ENCODE measurements at places on chromosomes 4 and X. TPM values are rescaled to one million over a fixed set of nuclear protein-coding genes. Genes with fewer than 3 reads are reported as not detected.

The DCX gene
- not detected for total RNA-seq

The UCP1 gene
- not detected for total RNA-seq

The FSTL5 gene
- total RNA-seq = 0.68 TPM

The GAGE1 gene
- total RNA-seq = not detected

The TLR10 gene
- 0.08 TPM for total RNA-seq

The CFAP99 gene
- total RNA-seq = 1.3 TPM

The HAUS3 gene
- total RNA-seq = 5.0 TPM

The GATA1 gene
- total RNA-seq = 0.35 TPM

The PRDM8 gene
- 0.28 TPM for total RNA-seq

The BEND2 gene
- total RNA-seq = not detected

The AFP gene
- total RNA-seq = 3.3 TPM

The RASL11B gene
- total RNA-seq = 0.60 TPM

The JCHAIN gene
- 8.0 TPM for total RNA-seq

The CMC4 gene
- total RNA-seq = 8.3 TPM

The FGG gene
- total RNA-seq = 7,950 TPM

The TMSB15A gene
- total RNA-seq = not detected

The SPANXB1 gene
- not detected for total RNA-seq

The MAGEE1 gene
- total RNA-seq = 0.18 TPM

The WWC2 gene
- 43.2 TPM for total RNA-seq

The GPR34 gene
- 1.2 TPM for total RNA-seq

The ATP1B4 gene
- total RNA-seq = not detected

The H2AZ1 gene
- total RNA-seq = 35.8 TPM

The PARM1 gene
- total RNA-seq = 0.40 TPM

The ATP5ME gene
- 203 TPM for total RNA-seq

The IL9R gene
- total RNA-seq = not detected

The RNF175 gene
- not detected for total RNA-seq

The PDZD11 gene
- total RNA-seq = 10.7 TPM

The SSX4 gene
- total RNA-seq = not detected

The TMEM271 gene
- not detected for total RNA-seq

The NDUFC1 gene
- total RNA-seq = 29.1 TPM

The SSX4B gene
- total RNA-seq = not detected

The ALPK1 gene
- total RNA-seq = 5.0 TPM

The STEEP1 gene
- total RNA-seq = 6.8 TPM

The SSX2 gene
- total RNA-seq = not detected

The FMR1NB gene
- total RNA-seq = not detected

The GALNTL6 gene
- not detected for total RNA-seq

The CENPE gene
- 0.53 TPM for total RNA-seq

The OTC gene
- total RNA-seq = 94.6 TPM

The RHOH gene
- total RNA-seq = 0.70 TPM

The MAGEB4 gene
- not detected for total RNA-seq

The PAGE1 gene
- not detected for total RNA-seq

The CDS1 gene
- 0.65 TPM for total RNA-seq

The NKX6-1 gene
- not detected for total RNA-seq

The GAGE13 gene
- total RNA-seq = not detected
